ENCODE measurements at places on chromosomes 1 and 21. TPM values are rescaled to one million over a fixed set of nuclear protein-coding genes. Genes with fewer than 3 reads are reported as not detected.

Gene PROK1
- total RNA-seq, result not detected

Gene GLIS1
- not detected for total RNA-seq

DNA sequence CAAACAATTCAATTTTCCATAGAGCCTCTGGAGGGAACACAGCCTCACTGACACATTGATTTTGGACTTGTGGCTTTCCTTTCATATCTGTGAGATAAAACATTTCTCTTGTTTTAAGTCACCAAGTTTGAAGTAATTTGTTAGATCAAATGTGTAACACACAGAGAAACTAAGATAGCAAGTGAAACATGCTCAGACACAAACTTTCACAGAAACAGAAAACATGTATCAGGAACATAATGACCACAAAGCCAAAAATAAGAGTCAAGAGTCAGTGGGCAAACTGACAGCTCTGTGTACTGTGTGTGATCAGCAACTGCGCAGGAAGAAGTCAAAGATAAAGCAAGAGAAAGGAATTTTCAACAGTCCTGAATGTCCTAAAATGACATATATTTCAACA is 1237.5 kb downstream of the AMY1C start:
- no peak for DNase-seq

GRCh38 chr21:39891111-39891510 is 23.9 kb downstream of the PCP4 start:
- no peak for DNase-seq

- no peak for DNase-seq
These were observed 51.5 kb upstream of the SCYL3 start for GRCh38 chr1:169945181-169945580.

Data from occipital lobe (tissue), 3 donors.